Anterior cingulate cortex (tissue), 58 donors: ENCODE measurements at places on chromosomes 5 and 9.

GRCh38 chr5:71934322-71934721 lies 173.0 kb upstream of the MAP1B start:
- DNase-seq, result no peak

DNA sequence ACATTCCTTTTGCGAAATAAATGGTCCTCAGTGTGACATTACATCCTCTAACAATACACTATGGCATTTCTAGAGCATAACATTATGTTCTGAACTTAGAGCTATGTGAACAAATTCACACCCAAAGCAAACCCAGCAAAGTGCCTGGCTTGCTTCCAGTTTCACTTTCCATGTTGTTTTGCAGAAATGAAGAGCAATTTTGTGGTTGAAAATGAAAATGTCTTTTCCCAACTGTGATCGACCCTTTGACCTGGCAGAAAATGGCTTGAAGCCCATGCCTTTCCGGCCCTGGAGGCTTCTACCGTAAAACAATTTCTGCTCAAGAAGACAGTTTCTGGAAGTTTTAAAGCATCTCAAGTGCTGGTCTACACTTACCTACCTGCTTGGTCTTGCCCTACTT lies 344.7 kb upstream of the RGMB start:
- DNase-seq, result no peak

GRCh38 chr5:109448838-109449237 lies 39.1 kb upstream of the PJA2 start:
- no peak for DNase-seq

DNA sequence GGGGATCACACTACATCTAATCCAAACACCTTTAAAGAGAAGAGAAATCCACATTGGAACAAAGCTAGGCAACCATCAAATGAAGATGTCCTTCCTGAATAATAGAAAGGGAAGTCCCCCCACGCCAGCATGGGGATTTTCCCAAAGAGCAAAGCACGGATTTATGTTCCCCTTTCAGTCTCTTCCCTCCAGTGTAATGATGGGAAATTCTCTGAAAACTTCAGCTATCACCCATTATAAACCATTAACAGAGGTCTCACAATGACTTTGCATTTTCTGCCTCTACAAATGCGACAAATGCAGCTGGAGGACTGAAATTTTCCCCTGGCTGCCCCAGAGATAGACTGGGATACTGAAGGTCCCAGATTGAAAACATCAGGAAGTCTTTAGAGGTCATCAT lies 368.7 kb downstream of the EFNA5 start:
- no peak for DNase-seq

DNA sequence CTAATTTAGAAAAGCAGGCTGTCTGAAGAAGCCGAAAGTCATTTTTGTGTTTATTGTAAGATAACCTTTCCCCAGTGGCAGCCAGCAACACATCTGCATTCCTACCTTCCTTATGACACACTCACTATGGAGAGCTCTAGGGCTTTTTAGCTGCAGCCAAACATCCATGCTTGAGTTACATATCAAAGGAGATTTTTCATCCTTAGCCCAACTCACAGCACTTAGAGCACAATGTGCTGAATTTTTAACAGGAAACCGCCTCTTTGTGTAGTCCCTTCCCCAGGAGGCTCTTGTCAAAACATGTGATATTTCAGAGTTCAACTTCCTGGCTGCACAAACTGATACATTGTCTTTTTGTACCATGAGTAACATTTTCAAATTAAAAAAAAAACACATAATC lies 379.2 kb downstream of the CTNND2 start:
- DNase-seq, result no peak

GRCh38 chr9:71515107-71515506 lies 253.2 kb downstream of the CEMIP2 start:
- no peak for DNase-seq

- no peak for DNase-seq
These were observed 193.1 kb upstream of the PTGER4 start for GRCh38 chr5:40486437-40487275.

DNA sequence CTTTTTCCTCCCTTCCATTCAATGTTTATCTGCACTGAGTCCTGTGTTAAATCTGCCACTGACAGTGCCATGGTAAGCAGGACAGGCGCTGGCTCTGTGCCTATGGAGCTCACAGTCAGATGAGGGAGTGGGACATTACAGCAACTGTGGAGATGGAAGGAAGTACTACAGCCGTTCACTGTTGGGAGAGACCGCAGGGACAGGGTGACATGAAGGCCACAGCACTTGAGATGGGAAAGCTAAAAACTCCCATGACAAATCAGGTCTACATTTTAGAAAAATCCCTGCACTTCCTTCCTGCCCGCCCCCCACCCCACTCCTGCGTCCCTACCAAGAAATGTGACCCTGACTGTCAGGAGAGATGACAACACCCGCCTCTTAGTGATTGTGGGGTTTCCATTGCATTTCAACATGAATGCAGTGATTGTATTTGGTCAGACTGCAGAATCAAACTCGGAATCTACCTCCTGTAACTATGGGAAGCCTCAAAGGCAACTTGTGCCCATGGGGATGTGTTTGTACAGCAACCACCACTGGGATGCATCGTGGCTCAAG lies 56.4 kb downstream of the GTF3C4 start:
- DNase-seq, result no peak

GRCh38 chr5:22070186-22070728 lies 782.9 kb downstream of the CDH12 start:
- no peak for DNase-seq

DNA sequence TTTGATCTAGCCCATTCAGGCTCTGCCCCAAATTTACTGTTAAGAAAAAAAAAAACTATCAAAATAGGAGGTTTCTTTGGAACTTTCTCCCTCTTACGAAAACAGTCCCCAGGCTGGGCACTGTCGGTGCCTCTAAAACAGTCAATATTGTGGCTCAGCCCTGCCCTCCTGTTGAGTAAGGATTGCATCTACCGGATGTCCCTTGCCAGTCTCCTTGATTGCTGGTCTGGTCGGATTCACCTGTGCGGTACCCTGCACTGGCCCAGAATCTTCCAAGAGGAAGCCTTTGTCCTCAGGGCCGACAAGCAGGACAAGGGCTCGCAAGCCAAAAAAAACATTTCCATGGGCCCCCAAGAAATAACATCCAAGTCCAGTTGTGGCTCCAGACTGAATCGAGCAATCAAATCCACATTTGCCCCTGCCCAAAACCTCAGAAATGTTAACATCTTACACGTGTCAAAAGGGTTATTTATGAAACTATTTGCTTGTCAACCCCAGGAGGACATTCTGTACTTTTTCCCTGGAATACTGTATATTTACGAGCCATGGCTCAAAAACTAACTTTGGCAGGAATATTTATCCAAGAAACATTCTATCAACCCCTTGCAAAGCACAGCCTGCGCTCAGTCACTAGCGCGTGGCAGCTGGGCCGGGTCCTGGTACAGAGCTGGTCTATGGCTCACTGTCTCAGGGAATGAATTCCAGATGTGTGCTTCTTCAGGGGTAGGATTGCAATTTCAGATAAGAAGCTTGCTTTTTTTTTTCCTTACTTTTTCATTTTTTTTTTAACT lies 129.2 kb upstream of the ADRA1B start:
- no peak for DNase-seq

GRCh38 chr9:114574438-114574837 lies 13.1 kb upstream of the ATP6V1G1 start:
- DNase-seq, result no peak

DNA sequence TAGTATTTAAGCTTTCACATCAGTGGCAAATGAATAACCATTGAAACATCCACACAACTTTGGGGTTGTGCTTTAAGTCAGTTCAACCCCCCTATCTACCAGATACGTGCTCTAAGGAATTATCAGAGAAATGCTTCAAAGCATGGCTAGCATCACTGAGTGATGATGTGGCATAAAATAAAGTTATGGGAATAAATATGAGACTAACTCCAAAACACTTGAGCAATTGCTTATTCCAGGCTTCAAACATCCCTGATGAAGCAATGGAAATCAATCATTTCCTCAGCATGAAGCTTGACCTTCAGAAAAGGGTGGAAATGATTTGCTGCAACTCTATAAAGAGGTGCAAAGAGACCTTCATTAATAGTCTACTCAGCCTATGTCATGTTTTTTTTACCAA lies 292.0 kb upstream of the SMC2 start:
- no peak for DNase-seq
